ENCODE measurements at places on chromosomes 12 and 14. TPM values are rescaled to one million over a fixed set of nuclear protein-coding genes. Genes with fewer than 3 reads are reported as not detected.

GRCh38 chr14:105107351-105107750, 42.1 kb upstream of the GPR132 start:
- DNase-seq, result no peak

DNA sequence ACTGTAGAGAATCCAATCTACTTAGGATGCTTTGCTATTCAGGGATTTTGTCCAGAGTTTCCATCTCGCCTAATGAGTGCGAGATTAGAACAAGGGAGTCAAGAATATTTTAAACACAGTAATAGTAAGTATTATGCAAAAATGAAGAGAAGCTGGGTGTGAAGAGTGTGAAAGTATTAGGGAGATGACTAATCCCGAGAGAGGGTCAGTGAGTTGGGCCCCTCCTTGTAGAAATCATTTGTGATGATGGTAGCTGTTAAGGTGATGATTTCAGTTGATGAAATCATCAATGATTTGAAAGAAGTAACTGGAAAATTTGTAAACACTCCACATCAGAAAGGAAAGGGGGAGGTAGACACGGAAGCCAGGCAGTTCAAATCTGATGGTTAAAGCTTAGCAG, 478.9 kb upstream of the MGAT4C start:
- DNase-seq, result no peak

GRCh38 chr14:82224610-82225009, 691.0 kb upstream of the SEL1L start:
- DNase-seq, result no peak

GRCh38 chr14:94586635-94587034, 5.4 kb downstream of the SERPINA5 start:
- DNase-seq, result no peak

- no peak for DNase-seq
These were observed 13.8 kb upstream of the CELA1 start for GRCh38 chr12:51360315-51360714.

DNA sequence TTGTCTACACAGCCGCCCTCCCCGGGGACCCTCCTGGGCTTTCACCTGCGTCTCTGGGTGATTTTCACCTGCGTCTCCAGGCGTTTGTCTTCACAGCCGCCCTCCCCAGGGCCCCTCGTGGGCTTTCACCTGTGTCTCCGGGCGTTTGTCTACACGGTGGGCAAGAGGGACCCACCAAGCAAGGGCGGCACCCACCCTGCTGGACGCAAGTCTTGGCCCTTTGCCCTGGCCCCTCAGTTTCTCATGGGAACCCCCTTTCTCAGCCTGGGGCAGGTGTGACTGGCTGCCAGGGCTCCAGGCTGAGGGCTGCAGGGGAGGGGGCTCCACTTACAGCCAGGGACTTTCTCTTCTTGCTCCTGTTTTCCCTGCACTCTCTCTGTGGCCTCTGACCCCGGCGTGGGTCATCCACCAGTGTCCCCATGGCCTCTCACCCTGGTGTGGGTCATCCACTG, 68.6 kb upstream of the GALNT9 start:
- DNase-seq, result no peak

DNA sequence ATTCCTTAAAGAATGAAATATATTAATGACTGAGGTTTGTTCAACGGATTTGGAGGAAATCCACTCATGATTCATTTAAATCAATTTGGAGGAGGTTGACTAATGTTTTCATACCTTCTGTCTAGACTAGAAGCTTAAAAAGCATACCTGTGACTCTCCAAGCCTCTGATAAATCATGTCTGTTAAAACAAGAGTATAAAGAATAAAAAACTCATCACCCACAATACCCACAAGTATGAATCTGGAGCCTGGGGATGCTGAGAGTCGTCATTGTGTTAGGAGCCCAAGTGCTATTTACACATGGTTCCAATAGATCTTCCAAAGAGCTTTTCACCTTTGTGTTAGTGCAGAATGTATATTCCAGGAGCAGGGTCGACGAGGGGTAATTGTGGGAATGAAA, 86.8 kb upstream of the ADAMTS20 start:
- DNase-seq, result no peak

DNA sequence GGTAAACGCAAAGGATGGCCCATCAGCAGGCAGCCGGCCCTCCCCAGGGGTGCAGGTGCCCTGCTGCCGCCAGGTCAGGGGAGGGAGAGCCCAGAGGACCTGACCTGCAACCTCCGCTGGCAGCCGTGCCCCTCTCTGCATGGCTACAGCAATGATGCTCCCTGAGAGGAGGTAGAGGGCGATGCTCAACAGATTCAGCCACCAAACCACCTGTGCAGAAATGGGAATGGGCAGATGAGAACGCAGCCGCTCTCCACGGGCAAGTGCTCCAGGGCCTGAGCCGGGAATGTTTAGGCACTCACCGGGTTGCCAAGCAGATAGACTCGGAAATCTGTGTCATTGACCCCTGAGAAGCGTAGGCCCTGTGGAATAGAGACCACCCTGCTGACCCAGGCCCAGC, 8.7 kb upstream of the NGB start:
- no peak for DNase-seq

GRCh38 chr12:86331012-86331411, 74.8 kb upstream of the MGAT4C start:
- no peak for DNase-seq

DNA sequence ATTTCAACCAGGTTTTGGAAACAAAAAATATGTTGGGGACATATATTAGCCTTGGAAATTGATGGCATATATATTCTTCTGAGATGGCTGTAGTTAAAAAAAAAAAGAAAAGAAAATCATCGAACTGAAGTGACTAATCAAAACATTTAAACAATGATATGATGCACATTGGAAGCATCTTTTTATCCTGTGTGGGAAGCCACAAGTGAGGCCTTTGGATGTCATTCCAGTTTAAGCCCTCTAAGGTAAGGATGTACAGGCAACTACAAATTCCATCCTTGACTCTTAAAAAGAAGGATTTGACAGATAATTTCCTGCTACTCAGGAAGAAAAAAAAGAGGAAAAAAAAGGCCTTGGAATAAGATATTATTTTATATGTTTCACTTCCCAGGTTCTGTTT, 9.6 kb upstream of the PTPRB start:
- DNase-seq, result no peak

DNA sequence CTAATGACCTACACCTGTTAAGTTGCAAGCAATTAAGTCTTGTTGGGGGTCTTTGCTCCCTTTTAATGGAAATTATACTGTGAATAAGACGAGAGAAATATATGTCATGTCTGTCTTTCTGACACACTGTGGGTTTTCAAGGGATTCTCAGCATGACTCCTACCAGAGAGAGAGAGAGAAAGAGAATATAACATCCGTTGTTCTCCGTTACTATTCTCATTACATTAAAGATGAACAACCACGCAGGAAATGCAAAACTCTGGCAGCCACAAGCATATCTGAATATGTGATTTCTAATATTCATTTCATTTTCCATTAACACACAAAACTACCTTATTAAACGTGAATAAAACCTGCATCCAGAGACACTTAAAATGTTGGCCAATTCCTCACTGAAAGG, 67.3 kb upstream of the EGLN3 start:
- DNase-seq, result no peak

DNA sequence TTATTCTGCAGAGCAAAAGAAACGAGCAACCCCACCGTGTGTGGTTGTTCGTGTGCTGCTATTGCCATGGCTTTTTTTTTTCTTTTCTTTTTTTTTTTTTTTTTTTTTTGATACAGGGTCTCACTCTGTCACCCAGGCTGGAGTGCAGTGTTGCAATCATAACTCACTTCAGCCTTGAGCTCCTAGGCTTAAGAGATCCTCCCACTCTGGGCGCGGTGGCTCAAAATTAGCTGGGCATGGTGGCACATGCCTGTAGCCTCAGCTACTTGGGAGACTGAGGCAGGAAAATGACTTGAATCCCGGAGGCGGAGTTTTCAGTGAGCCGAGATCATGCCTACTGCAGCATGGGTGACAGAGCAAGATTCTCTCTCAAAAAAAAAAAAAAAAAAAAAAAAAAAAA, 144.2 kb downstream of the ESR2 start:
- no peak for DNase-seq

GRCh38 chr14:66395300-66395699, 90.9 kb upstream of the CCDC196 start:
- DNase-seq, result no peak

GRCh38 chr14:59160506-59160905, 28.0 kb upstream of the DAAM1 start:
- DNase-seq, result peak; percentile 24

- DNase-seq, result no peak
These were observed 1022.0 kb upstream of the TMEM132C start for GRCh38 chr12:127245009-127245408.

GRCh38 chr12:49703647-49704137, 3.5 kb downstream of the FMNL3 start:
- no peak for DNase-seq

DNA sequence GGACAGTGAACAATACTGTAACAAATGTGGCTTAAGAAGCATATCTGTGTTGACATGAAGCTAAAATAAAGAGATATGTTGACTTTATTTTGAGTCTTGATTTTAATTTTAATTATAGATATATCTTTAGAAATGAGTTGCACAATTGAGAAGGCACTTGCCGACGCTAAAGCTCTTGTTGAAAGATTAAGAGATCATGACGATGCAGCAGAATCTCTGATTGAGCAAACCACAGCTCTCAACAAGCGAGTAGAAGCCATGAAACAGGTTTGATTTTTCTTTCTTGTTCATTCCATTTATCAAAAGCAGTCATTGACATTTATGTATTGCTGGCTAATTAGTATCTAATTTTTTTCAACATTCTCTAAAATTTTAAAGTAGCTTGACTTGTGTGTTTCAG, 15.8 kb downstream of the FGFR1OP2 start:
- DNase-seq, result no peak

DNA sequence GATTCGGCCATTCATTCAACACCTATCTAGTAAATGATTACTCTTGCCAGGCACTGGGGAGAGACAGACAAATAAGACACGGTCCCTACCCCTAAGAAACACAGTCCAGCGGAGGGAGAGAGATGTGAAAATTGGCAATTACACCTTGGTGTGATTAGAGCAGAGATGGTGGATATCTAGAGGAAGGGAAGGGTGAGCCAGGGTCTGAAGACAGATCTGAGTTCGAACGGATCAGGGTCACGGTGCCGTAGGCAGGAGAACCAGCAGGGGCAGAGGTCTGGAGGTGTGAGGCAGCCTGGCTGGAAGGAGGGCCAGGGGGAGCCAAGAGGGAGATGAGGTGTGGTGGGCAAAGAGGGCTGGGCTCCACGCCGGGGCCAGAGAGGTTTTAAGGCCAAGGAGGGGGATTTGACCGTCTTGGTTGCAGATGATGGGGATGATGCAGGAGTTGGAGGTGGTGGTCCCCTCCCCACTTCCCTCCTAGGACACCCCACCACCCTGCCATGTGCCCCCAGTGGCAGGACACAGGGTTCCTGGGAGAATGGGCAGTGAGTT, 27.1 kb downstream of the FAM222A start:
- no peak for DNase-seq

- no peak for DNase-seq
These were observed 250.9 kb upstream of the CRY1 start for GRCh38 chr12:107344035-107344808.

DNA sequence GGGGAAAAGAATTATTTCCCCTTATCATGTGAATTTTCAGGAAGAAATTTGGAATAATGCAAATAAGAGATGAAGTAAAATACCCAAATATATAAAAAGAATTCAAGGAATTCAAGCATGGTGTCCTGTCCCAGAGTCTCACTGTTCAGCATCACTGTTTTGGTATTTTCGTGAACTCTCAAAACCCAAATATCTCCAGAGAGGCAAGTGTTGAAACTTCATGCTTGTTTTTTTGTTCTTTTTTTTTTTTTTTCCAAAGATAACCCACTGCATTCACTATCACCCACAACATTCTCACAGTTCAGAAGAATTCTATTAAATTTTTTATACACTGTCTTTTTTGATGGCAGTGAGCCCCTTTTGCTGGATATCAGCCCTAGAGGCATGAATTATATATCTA, 354.9 kb downstream of the DIO2 start:
- DNase-seq, result no peak

DNA sequence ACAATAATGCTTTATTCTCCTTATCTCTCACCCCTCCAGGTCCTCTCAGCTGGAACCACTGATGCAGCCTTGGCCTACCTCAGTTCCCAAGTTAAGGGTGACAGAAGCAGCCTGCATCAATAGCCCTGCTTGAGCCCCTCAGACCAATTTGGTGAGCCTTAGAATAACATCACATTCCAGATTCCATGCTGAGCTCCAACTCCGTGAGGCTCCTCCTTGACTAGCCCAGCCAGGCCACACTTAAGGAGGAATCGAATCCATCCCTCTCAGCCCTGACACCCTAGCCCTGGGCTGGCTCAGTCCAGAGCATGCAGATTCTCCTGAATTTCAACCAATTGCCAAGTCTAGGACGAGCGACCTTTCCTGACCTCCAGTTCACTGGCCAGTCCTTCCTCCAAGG, 91.1 kb downstream of the ARMH4 start:
- DNase-seq, result no peak

Gene CCDC177
- polyA plus RNA-seq, result 0.04 TPM

Gene GPRC5D
- polyA plus RNA-seq, result not detected

Gene AVPR1A
- polyA plus RNA-seq, result 3.7 TPM

Gene CLECL1
- polyA plus RNA-seq, result not detected

Gene RNASE3
- not detected for polyA plus RNA-seq

Gene EPS8
- not detected for polyA plus RNA-seq

Gene OR4E2
- not detected for polyA plus RNA-seq

Gene DCN
- 482 TPM for polyA plus RNA-seq

Gene KCNH3
- polyA plus RNA-seq, result 1.2 TPM
